ENCODE measurements at places on chromosomes 4 and X.

- no peak for DNase-seq
Measured at GRCh38 chr4:78057135-78057599, at the start of gene FRAS1. Gene FRAS1 (plus strand): TSS chr4:78057323. CDS start chr4:78058010, 687 bp downstream.

DNA sequence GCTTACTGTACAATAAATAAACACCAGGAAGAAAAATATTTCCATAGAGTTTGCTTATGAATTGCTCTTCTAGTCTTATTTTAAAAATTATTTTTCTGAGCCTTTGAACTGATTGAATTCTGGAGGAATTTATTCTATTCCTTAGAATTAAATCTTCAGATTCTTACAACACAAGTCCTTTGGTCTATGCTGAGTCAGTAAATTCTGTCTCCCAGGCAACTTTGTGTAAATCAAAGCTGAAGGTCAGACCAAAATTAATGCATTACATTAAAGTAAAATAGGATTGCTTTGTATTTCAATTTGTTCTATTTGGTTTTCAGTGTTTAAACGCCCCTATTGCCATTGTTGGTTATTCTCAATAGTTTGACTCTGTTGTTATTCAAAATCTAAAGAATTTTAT is 26.8 kb upstream of the STPG2 start:
- no peak for DNase-seq

DNA sequence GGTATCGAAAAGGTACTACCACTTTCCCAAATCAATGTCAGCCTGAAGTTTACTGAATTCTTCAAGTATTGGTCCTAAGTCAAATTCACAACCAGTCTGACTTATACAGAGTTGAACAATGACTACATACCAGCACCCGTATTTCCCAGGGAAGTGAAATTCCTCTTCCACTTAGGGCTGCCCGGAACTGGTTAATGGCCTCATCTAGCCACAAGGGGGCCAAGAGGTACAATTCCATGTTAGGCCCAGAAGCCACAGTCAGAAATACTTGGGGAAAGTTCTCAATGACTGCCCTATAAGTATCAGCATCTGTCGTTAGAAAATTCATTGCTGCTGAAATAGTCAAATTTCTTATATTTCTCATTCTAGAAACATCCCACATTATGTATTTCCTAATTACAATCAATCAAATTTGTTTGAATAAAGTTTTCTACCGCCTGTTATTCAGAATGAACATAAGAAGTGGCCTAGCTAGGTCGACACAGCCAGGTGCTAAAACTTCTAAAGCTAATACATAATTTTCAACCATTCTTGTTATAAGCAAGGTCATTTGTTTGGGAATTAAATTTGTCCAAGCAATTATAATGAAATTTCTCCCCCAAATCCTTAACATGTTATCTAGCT is 5.6 kb upstream of the PCDH7 start:
- no peak for DNase-seq

GRCh38 chr4:140790765-140791164 is 34.6 kb upstream of the TBC1D9 start:
- DNase-seq, result peak; percentile 20

DNA sequence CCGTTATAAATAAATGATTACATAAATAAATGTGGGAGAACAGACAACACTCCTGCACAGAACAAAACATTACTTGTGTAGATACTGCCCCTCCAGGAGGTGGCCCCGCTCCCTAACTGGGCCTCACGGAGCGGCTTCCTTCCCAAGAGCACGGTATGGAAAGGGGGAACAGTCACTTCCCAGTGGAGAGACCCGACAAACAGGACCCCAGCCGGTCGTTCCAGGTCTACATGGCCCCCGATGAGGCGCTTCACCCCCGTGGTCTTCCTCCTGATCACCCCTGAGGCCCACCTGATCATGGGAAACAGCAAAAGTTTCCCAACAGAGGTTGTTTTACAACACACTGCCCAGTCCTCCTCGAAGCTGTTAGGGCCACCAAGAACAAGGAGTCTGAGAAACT is 6.6 kb upstream of the SLC6A8 start:
- no peak for DNase-seq

DNA sequence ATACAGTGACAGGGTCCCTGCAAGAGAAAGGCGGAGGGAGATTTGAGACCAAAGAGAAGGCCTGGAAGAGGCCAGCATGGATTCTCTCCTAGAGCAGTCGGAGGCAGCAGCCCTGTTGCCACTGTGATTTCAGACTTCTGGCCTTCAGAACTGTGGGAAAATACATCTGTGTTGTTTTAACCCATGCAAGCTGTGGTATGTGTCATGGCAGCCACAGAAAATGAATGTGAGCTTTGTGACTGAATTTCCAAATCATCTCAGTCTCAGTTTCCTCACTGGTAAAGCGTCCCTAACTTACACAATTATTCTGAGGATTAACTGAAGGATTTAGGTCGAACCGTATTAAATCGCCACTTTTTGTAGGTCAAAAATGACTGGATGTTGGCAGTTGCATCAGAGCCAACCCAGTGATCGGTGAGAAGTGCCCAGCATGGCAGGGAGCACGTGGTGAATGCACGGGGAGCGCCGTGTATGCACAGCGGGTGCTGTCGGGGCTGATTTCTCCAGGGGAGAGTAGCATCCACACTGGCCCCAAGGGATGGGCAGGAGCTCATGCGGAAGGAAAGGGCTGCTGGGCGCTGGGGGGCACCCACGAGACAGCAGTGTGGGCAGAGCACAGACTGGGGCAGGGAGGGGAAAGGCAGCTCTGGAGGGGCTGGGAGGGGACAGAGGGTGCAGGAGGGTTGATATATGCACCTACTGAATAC is 23.8 kb upstream of the NSG1 start:
- DNase-seq, result no peak

DNA sequence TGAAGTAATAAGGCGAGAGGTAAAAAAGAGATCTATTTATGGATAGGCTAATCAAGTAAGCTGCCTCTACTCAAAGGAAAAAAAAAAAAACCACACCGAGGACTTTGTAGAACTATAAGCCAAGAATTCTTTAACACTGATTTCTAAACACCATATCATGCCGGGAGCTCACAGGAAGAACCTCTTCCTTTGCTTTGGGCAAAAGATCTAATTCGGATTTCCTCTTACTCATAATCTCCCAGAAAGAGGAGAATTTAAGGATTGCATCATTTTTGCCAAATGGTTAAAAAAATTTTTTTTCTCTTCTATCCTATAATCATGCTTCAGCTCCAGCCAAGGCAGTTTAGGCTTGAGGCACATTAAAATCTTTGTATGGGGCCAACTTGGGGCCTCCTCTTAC is 95.5 kb downstream of the ZNF827 start:
- DNase-seq, result no peak
